Bronchial epithelial cell (primary cell): ENCODE measurements at places on chromosomes 12 and 14.

- DNase-seq: peak; percentile 48
Observed at GRCh38 chr14:79167957-79168356, 997.8 kb downstream of the NRXN3 start.

DNA sequence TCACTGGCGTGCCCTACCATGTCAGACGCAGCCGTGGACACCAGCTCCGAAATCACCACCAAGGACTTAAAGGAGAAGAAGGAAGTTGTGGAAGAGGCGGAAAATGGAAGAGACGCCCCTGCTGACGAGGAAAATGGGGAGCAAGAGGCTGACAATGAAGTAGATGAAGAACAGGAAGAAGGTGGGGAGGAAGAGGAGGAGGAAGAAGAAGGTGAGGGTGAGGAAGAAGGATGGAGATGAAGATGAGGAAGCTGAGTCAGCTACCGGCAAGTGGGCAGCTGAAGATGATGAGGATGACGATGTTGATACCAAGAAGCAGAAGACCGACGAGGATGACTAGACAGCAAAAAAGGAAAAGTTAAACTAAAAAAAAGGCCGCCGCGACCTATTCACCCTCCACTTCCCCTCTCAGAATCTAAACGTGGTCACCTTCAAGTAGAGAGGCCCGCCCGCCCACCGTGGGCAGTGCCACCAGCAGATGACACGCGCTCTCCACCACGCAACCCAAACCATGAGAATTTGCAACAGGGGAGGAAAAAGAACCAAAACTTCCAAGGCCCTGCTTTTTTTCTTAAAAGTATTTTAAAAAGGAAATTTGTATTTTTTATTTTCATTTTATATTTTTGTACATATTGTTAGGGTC, 13.2 kb downstream of the TRIP11 start:
- no peak for DNase-seq

DNA sequence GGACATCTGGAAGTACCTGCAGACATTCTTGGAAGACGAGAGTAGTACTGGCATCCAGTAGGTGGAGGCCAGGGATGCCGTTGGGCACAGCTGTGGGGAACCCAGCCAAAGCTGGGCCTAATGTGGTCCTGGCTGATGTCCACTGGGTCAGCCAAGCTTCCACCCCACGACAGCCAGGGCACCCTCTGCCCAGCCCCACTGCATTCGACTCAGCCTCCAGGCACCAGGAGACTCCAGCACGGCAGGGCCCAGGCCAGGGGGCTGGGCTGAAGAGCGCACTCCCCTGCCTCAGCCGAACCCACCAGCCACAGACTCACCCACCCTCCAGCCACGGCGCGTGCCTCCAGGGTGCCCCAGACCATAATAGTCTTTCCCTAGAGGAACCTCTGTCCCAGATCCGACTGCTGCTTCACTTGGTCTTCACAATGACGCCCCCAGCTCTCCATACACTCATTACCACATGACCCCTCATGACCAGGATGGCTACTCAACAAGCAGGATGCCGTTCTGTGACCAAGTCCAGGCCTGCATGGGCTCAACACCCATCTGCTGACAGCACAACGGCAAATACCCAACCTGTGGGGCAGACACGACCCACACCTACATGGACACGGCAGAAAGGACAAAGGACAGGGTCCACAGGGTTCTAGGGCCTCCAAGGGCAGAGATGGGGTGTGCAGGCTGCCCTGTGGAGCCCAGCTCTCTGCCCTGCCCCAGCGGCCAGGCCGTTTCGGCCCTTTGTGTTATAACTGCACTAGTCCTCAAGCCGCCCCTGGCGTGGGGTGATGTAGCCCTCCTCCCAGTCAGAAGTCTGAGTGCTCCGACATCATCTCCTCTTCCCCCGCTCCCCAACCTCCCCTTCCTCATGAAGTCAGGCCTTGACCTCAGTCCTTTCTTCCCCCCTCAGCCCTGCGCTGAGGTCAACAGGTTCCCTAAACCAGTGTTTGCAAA, 22.8 kb downstream of the ITPK1 start:
- DNase-seq: peak; percentile 63

DNA sequence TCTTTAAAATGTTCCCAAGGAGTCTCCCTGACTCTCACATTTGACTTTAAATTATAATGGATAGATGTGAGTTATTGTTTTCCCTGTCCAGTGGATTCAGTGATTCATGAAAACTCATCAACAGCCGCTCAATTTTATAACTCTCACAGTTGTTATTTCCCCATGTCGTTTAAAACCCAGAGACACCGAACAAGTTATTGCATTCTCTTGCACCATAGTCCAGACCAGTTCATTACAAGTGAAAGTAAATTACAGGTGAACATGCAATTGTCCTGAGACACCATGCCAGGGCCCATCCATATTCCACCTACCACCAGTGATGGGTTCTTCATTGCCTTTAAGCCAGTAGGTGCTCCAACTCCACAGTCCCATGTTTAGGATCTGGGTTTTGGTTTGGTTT, 85.7 kb upstream of the CMKLR1 start:
- DNase-seq: no peak

- DNase-seq: no peak
Observed at GRCh38 chr14:60277605-60278190, 28.7 kb downstream of the PPM1A start.
